Effector memory CD4-positive, alpha-beta T cell (primary cell): ENCODE measurements at places on chromosomes 4 and X.

- no peak overlapping the region for H3K27ac ChIP-seq
- DNase-seq = no peak
- H3K27me3 ChIP-seq = no peaks in the 10 kb centered on the region
- H3K36me3 ChIP-seq = no peaks in the 10 kb centered on the region
Measured at GRCh38 chr4:180790471-180790870, 1452.7 kb upstream of the TENM3 start.

GRCh38 chr4:40373636-40374035, 38.5 kb downstream of the CHRNA9 start:
- DNase-seq = no peak
- H3K4me1 ChIP-seq = no peaks in the 10 kb centered on the region
- no peak overlapping the region for H3K27ac ChIP-seq
- no peaks in the 10 kb centered on the region for H3K36me3 ChIP-seq
- no peaks in the 10 kb centered on the region for H3K27me3 ChIP-seq

GRCh38 chr4:140255467-140255866, 101.5 kb upstream of the MAML3 start:
- H3K4me3 ChIP-seq = no peak overlapping the region
- no peaks in the 10 kb centered on the region for H3K36me3 ChIP-seq
- H3K27me3 ChIP-seq = peaks cover 7% of the 10 kb centered on the region
- DNase-seq = no peak
- H3K27ac ChIP-seq = no peak overlapping the region
- H3K4me1 ChIP-seq = peaks cover 3% of the 10 kb centered on the region

GRCh38 chrX:111467896-111468295, 43.5 kb upstream of the SERTM2 start:
- no peaks in the 10 kb centered on the region for H3K36me3 ChIP-seq
- no peaks in the 10 kb centered on the region for H3K27me3 ChIP-seq
- H3K27ac ChIP-seq = no peak overlapping the region
- DNase-seq = no peak
- no peak overlapping the region for H3K4me3 ChIP-seq
- H3K4me1 ChIP-seq = no peaks in the 10 kb centered on the region

- H3K27ac ChIP-seq = no peak overlapping the region
- H3K4me3 ChIP-seq = no peak overlapping the region
- no peaks in the 10 kb centered on the region for H3K4me1 ChIP-seq
- no peak for DNase-seq
- H3K36me3 ChIP-seq = no peaks in the 10 kb centered on the region
Measured at GRCh38 chr4:56880572-56880971, 27.1 kb upstream of the REST start.

- H3K36me3 ChIP-seq = no peaks in the 10 kb centered on the region
- H3K4me1 ChIP-seq = no peaks in the 10 kb centered on the region
- H3K4me3 ChIP-seq = no peak overlapping the region
- H3K27me3 ChIP-seq = no peaks in the 10 kb centered on the region
Measured at GRCh38 chr4:138910195-138910913, 105.2 kb upstream of the NOCT start.

GRCh38 chr4:68359508-68359907, 9.6 kb upstream of the YTHDC1 start:
- no peaks in the 10 kb centered on the region for H3K27me3 ChIP-seq
- H3K4me3 ChIP-seq = no peak overlapping the region
- no peak for DNase-seq
- no peaks in the 10 kb centered on the region for H3K36me3 ChIP-seq
- H3K4me1 ChIP-seq = no peaks in the 10 kb centered on the region
- no peak overlapping the region for H3K27ac ChIP-seq

- DNase-seq = peak; percentile 33
- H3K27ac ChIP-seq = peak overlapping the region; percentile 45
- H3K27me3 ChIP-seq = no peaks in the 10 kb centered on the region
- H3K4me3 ChIP-seq = peak overlapping the region; percentile 35
- H3K36me3 ChIP-seq = no peaks in the 10 kb centered on the region
Measured at GRCh38 chrX:70452143-70452733, 7.6 kb downstream of the DLG3 start.

DNA sequence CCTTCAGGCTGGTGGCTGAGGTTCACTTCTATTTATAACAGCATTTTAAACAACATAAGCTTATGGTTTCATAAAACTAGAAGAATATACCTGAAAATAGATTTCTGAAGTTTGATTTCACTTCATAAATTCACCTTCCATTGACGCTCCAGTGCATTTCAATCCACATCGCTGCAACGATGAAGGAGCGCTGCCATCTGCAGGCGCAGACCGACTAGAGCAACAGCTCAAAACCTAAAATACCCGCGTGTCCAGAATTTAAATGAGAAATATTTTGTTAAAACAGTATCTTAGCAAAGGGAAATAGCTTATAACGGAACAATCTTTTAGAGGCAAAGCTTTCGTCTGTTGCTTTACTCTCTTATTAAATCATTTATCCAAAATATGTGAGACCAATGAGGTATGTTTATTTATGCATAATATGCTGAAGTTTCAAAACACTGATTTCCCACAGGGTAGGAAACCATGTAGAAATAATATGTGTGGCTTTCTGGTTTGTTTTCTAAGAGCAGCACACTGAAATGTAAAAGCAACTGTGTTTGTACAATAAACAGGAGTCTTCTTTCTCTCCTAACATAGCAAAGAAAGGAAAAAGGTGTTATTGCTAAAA, 816.4 kb upstream of the FRG1 start:
- H3K36me3 ChIP-seq = no peaks in the 10 kb centered on the region
- no peak overlapping the region for H3K4me3 ChIP-seq
- no peak for DNase-seq
- no peaks in the 10 kb centered on the region for H3K27me3 ChIP-seq
- H3K4me1 ChIP-seq = no peaks in the 10 kb centered on the region

- no peak overlapping the region for H3K27ac ChIP-seq
- H3K27me3 ChIP-seq = no peaks in the 10 kb centered on the region
- H3K4me1 ChIP-seq = no peaks in the 10 kb centered on the region
- H3K36me3 ChIP-seq = no peaks in the 10 kb centered on the region
- no peak overlapping the region for H3K4me3 ChIP-seq
- DNase-seq = no peak
Measured at GRCh38 chr4:110904435-110905065, 281.7 kb upstream of the PITX2 start.

GRCh38 chr4:138736362-138736761, 279.2 kb upstream of the NOCT start:
- no peaks in the 10 kb centered on the region for H3K4me1 ChIP-seq
- no peak for DNase-seq
- H3K27me3 ChIP-seq = no peaks in the 10 kb centered on the region
- H3K27ac ChIP-seq = no peak overlapping the region
- no peaks in the 10 kb centered on the region for H3K36me3 ChIP-seq
- H3K4me3 ChIP-seq = no peak overlapping the region

DNA sequence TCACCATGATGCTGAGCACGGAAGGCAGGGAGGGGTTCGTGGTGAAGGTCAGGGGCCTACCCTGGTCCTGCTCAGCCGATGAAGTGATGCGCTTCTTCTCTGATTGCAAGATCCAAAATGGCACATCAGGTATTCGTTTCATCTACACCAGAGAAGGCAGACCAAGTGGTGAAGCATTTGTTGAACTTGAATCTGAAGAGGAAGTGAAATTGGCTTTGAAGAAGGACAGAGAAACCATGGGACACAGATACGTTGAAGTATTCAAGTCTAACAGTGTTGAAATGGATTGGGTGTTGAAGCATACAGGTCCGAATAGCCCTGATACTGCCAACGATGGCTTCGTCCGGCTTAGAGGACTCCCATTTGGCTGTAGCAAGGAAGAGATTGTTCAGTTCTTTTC, 4.0 kb downstream of the HNRNPH2 start:
- no peak for DNase-seq
- no peak overlapping the region for H3K4me3 ChIP-seq
- H3K27ac ChIP-seq = no peak overlapping the region
- H3K36me3 ChIP-seq = no peaks in the 10 kb centered on the region

GRCh38 chr4:2823671-2824328, 19.8 kb upstream of the ADD1 start:
- no peaks in the 10 kb centered on the region for H3K4me1 ChIP-seq
- no peaks in the 10 kb centered on the region for H3K27me3 ChIP-seq
- DNase-seq = no peak
- H3K27ac ChIP-seq = no peak overlapping the region
- H3K36me3 ChIP-seq = peaks cover 57% of the 10 kb centered on the region
- H3K4me3 ChIP-seq = no peak overlapping the region
